Activated naive CD4-positive, alpha-beta T cell treated with anti-CD3 and anti-CD28 coated beads, Interleukin-2, amount 50 U/mL, for 16 hours (primary cell): ENCODE measurements at places on chromosomes 1 and 21.
A peak's percentile ranks its signal among the peaks of the same experiment; 100 is the strongest.

DNA sequence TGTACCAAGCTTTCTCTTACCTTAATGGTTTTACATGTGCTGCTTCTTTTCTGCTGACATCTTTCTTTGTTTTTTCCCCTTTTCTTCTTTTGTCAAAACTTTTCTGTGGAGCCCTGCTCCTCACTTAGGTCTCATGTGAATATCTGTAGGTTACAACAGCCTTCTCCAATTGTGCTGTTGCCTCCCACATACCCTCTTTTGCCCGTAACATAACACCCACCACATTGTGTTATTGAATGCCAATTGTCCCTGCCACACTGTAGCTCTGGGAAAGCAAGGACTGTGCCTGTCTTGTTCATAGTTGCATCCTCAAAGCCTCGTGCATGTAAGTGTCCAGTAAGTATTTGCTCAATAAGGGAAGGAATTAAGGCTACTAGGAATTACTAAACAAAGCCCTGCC is 46.3 kb upstream of the AKT3 start:
- no peak for DNase-seq

GRCh38 chr1:119702384-119702783 is 9.3 kb upstream of the PHGDH start:
- no peak for DNase-seq

- DNase-seq = no peak
These were observed 30.3 kb upstream of the PLCH2 start for GRCh38 chr1:2445823-2446215.

- no peak for DNase-seq
These were observed 36.8 kb upstream of the DUSP10 start for GRCh38 chr1:221778535-221779142.

DNA sequence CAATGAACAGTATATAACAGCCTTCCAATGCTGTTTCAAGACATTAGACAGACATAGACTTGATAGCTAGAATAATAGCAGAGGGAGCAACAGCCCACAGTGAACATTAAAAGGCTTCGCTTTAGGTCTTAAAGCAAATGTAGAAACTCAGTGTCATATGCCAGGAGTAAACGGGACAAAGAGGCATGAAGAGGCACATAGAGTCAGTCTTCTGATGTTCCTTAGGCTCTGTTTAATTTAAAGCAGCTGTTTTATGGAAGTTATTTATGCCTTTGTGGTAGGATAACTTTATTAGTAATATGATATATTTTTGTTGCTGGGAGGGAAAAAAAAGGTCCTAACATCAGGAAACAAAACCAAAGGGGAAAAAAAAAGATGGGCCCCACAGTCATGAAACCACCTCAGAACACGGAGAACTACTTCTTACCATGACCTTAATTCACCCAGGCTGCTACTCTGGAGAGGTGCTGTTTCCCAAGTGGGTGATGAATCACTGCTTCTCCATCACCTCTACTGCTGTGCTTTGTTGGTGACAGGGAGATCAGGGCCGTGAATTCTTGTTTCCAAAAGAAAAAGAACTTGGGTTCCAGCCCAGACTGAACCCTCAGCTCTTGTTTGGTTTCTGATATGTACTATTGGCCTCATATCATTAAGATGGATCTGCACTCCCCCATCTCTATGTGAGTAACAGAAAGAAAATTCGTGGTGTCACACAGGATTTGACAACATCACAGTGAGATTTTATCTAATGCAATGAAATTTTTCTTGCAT is 616.9 kb downstream of the KIF26B start:
- no peak for DNase-seq

DNA sequence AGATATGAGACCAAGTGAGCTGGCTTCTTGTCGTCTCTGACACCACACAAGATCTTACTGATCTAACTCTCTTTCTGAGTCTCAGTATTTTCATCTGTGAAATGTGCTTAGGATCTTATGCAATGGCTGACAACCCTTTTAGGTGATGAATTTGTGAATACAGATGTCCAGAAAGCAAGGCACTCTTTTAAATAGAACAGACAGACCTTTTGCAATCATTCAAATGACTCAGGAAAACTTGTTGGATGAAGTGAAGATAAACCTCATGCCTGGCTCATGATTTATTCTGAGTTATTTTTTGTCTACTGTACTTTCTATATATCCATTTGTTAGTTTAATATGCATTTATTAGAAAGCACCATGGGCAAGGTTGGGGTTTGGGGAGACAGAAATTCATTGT is 411.3 kb downstream of the PTPRU start:
- no peak for DNase-seq

GRCh38 chr1:108072776-108073175 is 107.8 kb upstream of the VAV3 start:
- no peak for DNase-seq

- no peak for DNase-seq
These were observed 6.5 kb downstream of the FCAMR start for GRCh38 chr1:206963740-206964139.

GRCh38 chr1:77888781-77889642 is 588 bp downstream of the NEXN start:
- peak; percentile 24 for DNase-seq

DNA sequence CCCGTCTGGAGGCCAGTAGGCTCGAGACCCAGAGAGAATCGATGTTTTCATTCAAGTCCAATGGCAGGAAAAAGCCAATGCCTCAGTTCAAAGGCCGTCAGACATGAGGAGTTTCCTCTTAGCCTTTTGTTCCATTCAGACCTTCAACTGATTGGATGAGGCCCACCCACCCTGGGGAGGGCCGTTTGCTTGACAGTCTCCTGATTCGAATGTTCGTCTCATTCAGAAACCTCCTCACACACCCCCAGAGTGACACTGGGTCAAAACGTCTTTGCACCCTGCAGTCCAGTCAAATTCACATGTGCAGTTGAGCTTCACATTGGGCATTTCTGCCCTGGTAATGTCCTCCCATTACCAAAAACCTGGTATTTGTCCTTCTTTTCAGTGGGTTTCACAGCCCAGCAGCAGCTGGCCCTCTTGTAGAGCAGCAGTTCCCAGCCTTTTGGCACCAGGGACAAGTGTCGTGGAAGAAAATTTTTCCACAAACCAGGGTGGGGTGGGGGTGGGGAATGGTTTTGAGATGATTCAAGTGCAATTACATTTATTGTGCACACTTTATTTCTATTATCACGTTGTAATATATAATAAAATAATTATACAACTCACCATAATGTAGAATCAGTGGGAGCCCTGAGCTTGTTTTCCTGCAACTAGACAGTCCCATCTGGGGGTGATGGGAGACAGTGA is 40.1 kb downstream of the RSPH1 start:
- no peak for DNase-seq

GRCh38 chr1:93707956-93708355 is 26.3 kb upstream of the BCAR3 start:
- DNase-seq = no peak

DNA sequence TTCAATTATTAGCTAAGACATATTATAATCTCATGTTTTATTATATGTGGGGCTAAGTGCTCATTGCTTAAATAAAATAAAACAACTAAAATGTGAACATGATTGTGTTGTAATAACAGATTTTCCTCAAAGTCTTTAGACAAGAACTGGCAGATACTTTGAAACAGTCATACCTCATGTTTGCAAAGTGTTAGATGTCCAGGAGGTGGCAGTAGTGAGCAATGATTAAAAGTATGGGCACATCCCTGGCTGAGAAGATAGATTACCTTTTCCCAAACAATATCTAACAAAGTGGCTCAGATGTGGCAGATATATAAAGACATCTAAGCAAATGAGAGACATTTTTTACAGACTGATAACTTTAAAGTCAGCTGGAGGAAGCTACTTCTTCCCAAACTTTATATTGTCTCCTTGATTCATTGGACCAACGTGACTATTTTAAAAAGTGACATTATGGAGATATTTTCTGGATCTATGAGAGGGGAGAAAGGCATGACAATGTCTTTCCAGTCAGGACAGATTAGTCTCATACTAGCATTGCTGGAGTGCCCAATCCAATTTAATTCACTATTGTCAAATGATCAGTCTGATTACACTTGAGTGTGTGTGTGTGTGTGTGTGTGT is 269.8 kb downstream of the S1PR1 start:
- DNase-seq = peak; percentile 24

DNA sequence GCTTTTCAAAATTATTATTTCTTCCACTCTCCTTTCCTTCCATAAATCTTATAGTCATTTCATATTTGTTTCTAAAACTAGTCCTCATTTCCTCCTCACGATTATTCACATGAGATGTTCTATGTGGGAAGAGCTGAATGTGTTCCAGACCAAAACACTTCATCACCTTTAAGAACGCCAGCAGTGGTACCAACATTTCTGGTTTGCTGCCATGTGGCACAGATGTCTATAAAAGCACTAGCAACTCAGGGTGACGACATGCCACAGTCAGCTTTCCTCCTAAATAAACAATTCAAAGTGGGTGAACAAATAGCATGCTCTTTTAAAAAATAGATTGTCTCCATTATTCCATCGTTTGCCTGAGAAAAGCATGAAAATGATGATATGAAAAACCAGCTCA is 1217.8 kb upstream of the ADGRL2 start:
- no peak for DNase-seq

- no peak for DNase-seq
These were observed 159.0 kb downstream of the MIS18A start for GRCh38 chr21:32119811-32120210.

DNA sequence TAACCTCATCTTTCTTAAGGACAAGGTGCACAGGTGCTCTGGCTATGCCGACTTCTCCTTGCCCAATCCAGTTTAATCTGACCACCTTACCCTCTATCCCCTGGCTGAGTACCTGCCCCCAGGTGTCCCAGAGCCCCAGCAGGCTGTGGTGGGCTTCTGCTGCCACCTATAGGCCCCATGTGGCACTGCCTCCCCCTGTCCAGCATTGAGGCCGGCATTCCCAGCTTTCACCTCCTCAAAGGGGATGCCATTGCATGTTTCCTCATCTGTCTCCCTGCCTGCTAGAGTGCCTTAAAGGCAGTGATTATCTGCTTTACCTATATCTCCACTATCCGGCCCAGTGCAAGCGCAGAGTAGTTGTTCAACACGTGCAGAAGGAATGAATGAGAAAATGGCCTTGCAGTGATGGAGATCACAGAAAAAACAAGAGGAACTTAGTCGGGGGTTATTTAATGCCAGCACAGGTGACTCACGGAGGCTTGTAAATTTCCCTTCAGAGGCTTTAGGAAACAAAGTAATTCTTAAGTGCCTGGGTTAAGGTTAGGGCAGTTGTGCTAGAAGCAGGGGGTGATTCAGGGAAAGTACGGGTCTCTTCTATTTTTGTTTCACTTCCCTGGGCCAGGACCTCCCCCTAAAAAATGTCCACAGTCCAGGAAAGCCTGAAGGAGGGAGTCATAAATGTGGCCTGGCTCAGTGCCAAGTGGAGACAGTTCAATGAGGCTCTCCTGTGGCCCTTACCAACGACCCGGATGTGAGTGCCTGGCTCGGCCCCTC is 131.8 kb upstream of the NGF start:
- no peak for DNase-seq

DNA sequence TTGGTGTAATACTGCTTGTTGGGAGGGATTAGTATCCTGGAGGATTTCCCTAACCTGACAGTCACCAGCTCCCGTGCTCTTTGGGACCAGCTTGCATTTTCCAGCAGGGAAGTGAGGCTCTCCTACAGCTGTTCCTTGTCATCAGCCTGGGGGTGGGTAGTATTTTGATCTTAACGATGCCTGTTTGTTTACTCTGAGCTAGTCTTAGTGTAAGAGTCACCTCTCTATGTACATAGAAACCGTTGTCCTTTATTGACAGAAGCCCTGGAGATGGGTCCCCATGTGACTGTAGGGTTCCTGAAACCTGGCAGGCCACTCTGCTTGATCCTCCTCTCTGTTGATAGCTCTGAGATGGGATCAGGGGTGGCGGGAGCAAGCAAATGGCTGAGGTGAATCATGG is 58.0 kb downstream of the ACP6 start:
- no peak for DNase-seq

- no peak for DNase-seq
These were observed 35.1 kb upstream of the LRRC39 start for GRCh38 chr1:100213141-100213540.

DNA sequence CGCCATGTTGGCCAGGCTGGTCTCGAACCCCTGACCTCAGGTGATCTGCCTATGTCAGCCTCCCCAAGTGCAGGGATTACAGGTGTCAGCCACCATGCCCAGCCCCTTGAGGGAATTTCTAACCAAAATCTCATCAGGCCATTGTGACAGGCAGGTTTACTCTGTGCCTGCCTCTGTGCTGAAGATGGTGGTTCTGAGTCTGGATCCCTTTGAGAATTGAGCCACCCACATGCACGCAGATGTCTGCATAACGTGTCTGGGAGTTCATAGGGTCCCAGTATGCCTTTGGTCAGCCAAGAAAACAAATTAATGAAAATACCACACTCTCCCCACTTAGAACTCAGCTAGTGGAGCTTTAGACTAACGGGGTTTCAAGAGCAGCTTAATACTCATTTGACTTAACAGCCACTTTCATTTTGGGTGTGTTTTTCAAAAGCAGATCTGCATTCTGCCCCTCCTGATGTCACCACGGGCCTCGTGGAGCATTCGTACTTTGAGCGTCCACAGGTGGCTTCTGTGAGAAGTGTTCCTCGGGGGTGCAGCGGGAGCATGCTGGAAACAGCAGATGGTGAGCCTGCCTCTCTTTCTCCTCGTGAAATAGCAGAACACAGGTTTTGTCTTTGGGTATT is 45.3 kb downstream of the DIP2A start:
- no peak for DNase-seq

DNA sequence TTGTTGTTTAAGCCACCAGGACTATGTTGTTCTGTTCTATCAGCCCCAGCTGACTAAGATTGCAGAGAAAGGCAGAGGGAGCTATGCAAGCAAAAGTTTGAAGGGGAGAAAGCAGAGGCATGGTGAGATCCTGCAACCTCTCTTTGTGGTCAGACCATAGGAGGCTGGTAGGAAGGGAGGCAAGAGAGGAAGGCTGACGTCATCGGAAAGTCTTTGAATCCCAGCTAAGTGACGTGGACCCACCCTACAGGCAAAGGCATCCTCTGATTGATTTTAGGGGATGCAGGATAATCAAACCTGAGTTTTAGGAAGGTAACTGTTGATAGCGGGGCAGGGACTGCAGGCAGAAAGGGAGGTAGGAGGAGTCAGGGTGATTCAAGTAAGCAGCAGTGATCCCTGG is 23.3 kb upstream of the TNNI1 start:
- DNase-seq = no peak
